ENCODE measurements at places on chromosomes 12 and 14.

- DNase-seq: no peak
Observed at GRCh38 chr12:111410431-111411184, 4.9 kb downstream of the SH2B3 start.

DNA sequence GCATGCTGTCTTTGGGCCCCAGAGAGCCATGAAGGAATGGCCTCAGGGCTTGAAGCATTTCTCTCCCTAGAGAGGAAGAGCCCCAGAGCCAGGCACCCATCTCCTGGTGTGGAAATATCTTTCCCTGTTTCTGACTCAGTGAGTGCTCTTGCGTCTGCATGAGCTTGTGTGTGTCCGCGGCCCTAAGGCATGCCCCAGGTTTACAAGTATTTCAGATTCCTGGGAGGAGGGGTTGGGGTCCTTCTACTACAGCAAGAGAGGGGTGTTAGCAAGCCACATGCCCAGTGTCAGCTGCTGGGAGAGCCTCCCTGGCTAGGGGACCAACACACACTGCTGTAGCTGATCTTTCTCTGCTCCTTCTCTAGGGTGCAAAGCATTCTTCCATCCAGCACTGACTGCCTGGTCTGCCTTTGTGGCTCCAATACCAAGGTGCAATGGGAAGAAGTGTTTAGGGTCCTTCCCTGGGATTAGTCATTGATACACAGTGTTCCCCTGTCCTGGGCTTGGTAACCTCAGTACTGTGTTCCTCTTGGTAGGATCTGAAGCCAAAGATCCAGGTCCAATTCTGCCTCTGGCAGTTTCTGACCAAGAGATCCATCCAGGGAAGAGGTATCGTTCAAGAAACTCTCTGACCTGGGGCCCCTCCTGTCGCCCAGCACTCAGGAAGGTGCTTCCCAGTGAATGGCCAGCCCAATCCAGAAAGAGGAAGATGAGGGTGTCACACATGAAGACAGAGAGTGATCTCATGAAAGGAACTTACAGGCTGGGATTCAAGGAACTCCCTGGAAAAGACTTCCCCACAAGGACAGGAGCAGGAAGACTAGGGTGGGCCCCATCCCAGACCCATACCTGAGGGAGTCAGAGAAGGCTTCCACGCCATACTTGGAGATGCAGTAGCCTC lies 3.1 kb downstream of the RDH16 start:
- no peak for DNase-seq

- no peak for DNase-seq
Observed at GRCh38 chr14:100190126-100190525, 30.7 kb upstream of the DEGS2 start.

GRCh38 chr12:91368613-91369012 lies 186.0 kb upstream of the DCN start:
- DNase-seq: no peak

DNA sequence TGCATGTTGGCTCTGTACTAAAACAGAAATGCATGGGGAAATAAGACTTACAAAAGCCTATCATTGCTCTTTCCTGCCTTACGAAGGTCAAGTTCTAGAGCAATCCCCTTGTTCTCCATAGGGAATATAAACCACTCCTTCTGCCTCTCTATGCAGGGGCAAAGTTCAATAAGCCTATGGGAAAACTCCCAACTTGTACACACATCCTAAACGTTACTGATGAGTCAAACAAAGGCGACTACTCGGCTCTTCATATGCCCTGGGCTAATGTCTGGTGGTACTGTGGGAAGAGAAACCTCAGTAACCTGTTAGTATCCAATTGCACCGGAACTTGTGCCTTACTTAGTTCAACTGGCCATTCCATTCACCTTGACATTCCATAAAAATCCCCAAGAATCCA lies 32.7 kb downstream of the PRMT8 start:
- DNase-seq: no peak

All from naive B cell (primary cell).